Fibroblast of pulmonary artery (primary cell): ENCODE measurements at places on chromosomes 7 and 10.

DNA sequence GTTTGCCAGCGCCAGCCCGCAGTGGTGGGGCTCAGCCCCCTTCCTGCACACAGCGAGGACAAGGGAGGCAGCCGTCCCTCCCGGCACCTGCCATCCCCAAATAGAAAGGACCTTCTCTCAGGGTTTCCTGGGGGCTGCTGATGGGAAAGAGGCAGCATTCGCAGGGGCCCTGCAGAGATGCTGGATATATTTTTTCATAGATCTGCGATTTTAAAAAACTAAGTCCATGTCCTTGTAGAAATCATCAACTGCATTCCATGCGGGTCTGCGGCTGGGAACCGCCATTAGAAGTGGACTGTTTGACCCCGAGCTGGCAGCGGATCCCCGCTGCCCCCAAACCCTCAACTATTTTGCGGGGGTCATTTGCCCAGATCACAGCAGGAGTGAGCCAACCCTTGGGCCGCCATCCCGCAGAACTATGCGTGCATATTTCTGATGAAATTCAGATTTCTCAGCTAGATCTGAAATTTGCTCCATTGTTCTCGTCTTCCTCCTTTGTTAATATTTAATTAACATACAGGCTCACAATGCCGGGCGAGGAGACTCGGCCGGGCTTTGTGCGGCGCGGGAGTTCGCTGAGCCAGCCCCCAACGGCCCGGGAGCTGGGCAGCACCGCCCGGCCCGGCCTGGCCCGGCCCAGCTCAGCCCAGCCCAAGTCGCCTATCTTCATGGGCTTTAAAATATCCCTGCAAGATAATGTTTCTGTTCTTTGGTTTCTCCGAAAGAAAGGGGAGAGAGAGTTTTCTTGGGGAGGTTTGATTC is 2.0 kb downstream of the EN2 start:
- no peak for DNase-seq

DNA sequence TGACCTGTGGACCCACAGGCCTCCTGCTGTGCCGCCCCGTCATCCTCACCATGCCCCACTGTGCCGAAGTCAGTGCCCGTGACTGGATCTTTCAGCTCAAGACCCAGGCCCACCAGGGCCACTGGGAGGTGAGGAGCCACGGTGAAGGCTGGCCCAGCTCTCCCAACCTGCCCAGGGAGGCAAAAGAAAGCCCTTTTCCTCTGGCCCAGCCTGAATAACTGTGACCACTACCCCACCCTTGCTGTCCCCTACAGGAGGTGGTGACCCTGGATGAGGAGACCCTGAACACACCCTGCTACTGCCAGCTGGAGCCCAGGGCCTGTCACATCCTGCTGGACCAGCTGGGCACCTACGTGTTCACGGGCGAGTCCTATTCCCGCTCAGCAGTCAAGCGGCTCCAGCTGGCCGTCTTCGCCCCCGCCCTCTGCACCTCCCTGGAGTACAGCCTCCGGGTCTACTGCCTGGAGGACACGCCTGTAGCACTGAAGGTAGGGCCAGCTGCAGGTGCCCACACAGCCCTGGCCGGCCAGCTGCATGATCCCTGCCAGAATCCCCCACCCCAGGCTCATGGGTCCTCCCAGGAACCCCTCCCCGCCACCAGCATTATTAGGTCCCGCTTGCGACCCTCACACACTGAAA is 25.5 kb upstream of the SLC29A3 start:
- no peak for DNase-seq

- DNase-seq: peak; percentile 53
Observed at GRCh38 chr7:149598721-149599308, 101.2 kb upstream of the ZNF746 start.

DNA sequence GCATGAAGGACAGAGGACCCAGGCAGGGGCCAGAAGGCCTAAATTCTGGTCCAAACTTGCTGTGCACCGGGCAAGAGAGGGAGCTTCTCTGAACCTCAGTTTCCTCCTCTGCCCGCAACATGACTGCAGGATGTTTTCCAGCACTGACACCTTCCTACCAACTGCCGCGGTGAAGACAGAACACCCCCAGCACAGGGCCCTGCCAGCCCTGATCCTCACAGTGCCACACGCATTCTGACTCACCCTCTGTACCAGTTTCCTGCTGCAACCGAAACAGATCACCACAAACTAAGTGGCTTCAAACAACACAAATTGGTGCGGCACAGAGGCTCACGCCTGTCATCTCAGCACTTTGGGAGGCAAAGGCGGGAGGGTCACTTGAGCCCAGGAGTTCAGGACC is 18.1 kb downstream of the MAD1L1 start:
- no peak for DNase-seq

- no peak for DNase-seq
Observed at GRCh38 chr7:137585591-137585990, 242.1 kb upstream of the PTN start.

GRCh38 chr7:425794-426188 is 93.9 kb downstream of the PDGFA start:
- DNase-seq: no peak

DNA sequence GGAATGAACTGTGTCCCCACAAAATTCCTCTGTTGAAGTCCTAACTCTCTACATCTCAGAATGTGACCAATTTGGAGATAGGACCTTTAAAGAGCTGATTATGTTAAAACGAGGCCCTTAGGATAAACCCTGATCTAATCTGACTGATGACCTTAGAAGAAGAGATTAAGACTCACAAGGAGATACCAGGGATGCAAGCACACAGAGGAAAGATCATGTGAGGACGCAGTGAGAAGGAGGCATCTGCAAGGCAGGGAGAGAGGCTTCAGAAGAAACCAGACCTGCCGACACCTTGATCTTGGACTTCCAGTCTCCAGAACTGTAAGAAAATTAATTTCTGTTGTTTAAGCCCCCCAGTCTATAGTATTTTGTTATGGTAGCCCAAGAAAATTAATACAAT is 94.9 kb upstream of the ZNF800 start:
- DNase-seq: no peak

GRCh38 chr10:22640359-22640758 is 74.0 kb downstream of the PIP4K2A start:
- no peak for DNase-seq

GRCh38 chr10:102274062-102274461 is 28.7 kb downstream of the GBF1 start:
- no peak for DNase-seq

DNA sequence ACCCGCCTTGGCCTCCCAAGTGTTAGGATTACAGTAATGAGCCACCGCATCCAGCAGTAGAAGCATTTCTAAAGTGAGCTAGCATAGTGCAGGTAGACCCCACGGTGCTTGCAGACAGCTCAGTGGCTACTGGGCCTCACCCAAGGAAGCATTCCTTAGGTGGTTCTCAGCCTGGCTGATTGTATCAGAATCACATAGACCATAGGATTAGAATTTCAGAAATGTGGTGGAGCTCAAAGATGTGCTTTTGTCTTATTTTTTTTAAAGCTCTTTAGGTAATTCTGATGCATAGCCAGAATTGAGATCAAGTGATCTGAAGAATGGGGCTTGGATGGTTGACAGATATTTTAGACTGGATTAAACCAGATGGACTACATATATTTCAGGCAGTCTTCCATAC is 10.9 kb downstream of the ANLN start:
- peak; percentile 13 for DNase-seq

- no peak for DNase-seq
Observed at GRCh38 chr7:39044489-39044888, 66.8 kb downstream of the POU6F2 start.

DNA sequence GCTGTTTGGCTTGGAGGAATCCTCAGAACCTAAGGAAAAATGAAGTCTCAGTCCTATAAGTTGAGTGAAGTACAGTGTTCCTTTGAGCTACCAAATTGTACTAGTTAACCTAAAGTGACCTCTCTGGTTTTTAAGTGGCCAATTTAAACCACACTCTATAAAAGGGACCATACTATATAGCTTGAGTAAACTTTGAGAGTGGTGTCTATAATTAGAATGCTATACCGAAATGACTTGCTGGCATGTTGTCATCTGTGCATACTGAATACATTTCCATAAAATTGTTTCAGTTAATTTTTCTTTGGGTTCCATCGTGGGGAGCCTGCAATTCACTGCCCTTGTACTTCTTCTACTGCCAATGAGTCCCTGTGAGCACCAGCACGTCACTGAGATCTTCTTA is 151.1 kb downstream of the DKK1 start:
- no peak for DNase-seq

DNA sequence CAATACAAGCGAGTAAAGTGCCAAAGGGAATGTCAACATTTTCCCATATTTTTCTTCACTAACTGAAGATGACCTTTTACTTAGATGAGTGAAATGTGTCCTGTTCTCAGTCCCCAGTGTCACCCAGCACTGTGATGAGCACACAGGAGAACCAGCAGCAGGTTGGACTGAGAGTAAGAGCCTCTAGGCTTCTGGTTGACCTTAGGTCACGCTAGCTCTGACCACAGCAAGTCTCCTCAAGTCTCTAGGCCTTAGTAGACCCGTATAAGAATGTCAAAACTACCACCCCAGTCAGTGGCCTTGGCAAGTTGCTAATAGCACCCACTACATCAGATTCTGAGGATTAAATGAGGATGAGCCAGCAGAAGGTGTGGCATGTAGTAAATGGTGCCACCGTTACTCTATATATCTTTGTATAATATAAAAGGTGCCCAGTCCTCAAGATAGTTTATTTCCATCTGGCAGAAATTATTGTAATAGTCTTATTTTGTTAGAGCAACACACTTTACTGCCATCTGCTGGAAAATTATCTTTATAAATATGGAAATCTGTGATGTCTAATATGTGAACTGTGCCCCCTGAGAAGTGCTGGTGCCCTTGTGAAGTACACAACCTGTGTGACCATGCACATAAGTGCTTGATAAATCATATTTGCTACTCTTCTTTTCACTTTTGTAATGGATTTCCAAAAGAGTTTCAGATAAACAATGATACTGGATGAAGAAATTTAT is 75.7 kb downstream of the SPAG6 start:
- DNase-seq: peak; percentile 57

DNA sequence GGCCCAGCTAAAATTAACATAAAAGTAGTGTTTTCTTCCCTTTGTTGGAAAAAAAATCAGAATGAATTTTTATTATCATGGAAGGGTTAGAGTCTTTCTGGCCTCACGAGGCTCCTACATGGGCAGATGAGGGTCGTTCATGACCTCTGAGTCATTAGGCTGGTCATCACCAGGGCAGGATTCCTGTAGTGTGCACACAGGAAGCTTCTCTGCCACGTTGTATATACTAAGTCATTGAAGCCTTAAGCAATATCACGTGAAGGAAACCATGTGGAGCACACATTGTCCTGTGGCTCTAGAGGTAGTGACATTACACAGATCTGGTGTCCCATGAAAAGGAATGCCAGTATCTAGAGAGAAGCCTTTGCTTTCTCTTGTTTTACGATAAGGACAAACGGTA is 84.7 kb upstream of the C1QL3 start:
- DNase-seq: peak; percentile 15

DNA sequence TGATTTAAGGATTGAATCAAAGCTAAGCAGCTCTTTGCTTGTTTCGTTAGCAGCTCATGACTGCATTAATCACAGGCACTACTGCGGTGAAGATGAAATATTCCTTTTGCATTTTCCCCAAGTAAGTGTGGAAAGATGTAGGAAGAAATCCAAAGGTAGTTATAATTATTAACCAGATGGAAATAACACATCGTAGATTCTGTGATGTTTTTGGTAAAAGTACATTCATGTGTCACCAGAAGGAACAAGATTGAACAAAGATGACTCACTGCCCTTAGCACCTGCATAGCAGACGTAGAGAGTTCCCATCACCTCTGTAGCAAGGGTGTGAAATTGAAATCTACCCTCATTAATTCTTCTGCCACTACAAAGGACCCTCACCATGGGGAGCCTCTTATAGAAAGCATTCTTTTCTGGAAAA is 37.1 kb downstream of the SMURF1 start:
- DNase-seq: no peak

DNA sequence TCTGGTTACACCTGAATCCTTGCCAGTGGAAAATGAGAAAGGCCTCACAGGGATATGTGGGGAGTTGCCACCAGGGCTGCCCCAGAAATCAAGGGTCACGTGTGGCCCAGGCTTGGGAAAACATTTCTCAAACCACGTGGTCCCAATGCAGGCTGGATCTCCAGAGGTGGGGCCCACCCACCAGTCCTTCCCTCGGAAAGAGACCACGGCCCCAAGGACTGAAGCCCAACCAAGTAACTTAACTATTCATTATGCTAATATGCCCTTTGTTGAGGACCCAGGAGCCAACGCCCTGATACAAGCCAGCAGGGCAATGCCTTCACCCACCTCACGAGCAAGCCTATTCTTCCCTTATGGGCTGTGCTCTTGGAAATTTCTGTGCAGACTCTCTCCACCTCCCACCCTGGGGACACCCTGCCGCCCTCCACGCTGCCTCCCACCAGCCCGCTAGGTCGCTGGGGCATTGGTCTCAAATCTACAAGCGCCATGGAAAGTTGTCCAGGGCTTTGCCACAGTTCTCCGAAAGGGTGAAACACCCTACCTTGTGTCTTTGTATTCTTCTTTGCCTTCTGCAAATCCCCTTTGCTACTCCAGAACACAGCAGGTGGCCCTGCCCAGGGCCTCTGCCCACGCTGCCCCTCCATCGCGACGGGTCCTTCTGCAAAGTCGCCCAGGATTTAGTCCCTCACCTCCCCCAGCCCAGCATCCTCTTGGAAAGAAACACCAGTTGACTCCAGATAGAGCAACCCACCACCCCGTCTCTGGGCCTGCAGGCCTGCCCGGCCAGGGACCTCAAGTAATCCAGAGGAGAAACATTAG is 8.8 kb downstream of the TNS3 start:
- DNase-seq: no peak

- no peak for DNase-seq
Observed at GRCh38 chr7:123711832-123712293, 36.9 kb downstream of the WASL start.

- DNase-seq: no peak
Observed at GRCh38 chr10:48288661-48289060, 14.2 kb upstream of the FRMPD2 start.

- DNase-seq: peak; percentile 64
Observed at GRCh38 chr7:674454-675410, 51.8 kb upstream of the DNAAF5 start.

DNA sequence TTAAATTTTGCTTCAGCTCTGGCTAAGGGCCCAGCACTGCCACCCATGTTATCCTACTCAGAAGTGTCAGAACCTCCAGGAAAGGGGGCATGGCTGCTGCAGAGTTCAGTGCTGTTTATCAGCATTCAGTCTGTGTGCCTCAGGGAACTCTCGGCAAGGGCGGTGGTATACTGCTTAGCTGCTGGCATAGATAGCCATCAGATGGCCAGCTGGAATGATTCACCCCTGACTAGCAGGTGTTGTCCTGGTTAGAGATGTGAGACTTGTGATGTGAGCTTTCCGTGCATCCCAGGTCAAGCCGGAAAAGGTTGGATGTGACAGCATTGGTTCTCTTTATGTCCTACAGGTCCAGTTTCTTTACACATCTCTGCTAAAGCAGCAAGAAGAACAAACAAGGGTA is 22.1 kb downstream of the CEP55 start:
- no peak for DNase-seq
